ENCODE measurements at places on chromosomes 1 and 21.

GRCh38 chr1:194445244-194445643 lies 1258.8 kb upstream of the B3GALT2 start:
- no peak for DNase-seq

GRCh38 chr1:97365026-97365425 lies 555.8 kb downstream of the DPYD start:
- DNase-seq = no peak

- DNase-seq = peak; percentile 15
These were observed 131.1 kb downstream of the TMEM53 start for GRCh38 chr1:44543064-44543744.

DNA sequence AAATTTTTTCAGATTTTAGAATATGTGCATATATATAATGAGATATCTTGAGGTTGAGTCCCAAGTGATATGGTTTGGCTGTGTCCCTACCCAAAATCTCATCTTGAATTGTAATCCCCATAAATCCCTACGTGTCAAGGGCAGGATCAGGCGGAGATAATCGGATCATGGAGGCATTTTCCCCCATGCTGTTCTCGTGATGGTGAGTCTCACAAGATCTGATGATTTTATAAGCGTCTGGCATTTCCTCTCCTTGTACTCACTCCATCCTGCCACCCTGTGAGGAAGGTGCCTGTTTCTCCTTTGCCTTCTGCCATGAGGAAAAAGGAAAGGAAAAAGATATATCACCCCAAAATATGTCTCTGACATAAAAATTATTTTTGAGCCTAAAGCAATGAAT lies 64.6 kb downstream of the TOR3A start:
- DNase-seq = no peak

- no peak for DNase-seq
These were observed 3.7 kb downstream of the PFKL start for GRCh38 chr21:44303490-44303981.

DNA sequence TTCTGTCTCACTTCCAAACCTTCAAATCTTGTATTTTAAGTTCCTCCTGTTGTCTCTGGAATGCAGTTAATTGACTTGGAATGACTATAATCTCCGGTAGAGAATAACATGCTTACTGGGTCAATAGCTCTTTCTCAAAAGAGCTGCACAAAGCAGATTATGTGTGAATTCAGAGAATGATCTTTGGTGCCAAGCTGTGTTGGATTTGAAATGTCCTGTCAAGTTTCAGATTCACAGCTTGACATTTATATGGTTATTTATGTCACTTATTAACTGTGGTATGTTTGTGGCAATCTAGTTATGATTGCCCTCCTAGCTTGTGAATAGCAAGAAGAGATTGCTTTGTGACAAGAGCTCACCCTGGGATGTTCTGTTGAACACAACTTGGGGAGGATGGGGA lies 128.3 kb upstream of the KCNE2 start:
- DNase-seq = no peak

- peak; percentile 29 for DNase-seq
These were observed 32.5 kb downstream of the SLC22A15 start for GRCh38 chr1:116008656-116009390.

GRCh38 chr1:152034324-152034653 lies 2.5 kb downstream of the S100A11 start:
- no peak for DNase-seq

DNA sequence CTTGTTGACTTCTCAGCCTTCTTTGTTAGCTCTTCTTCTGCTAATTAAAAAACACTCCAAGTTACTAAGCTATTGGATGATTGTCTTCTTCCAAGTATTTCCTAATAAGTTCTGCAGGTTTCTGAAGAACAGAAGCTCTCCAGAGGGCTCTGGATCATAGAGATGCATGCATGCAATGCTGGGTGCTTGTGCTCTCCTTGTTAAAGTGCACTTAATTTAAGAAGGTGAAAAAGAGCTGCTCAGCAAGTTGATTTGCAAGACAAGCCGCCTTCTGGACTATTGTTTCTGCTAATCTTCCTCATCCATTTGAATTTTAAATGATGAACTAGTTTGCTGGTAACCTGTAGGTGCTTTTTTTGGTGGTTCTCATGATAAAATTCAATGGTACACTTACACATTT lies 16.1 kb downstream of the RRP15 start:
- DNase-seq = no peak

DNA sequence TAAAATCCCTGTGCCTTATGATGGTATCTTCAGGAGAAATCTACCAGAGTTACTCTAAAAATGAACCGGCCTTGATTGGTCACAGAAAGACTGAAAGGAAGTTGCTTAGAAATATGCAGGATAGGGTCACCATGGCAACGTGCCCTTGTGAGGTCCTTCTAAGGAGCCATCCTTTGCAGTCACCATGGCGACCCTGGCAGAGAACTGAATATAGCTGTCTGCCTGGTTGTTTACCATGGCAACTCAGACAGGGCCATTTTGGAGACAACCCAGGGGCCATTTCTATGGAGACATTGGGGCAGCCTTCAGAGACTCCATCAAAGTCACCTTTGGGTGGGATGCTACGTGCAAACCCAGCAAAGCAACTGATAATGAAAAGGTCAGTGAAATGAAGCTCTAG lies 43.0 kb downstream of the SNX7 start:
- peak; percentile 30 for DNase-seq

- DNase-seq = no peak
These were observed 210.3 kb downstream of the TPR start for GRCh38 chr1:186164773-186165172.

GRCh38 chr1:204673909-204674649 lies 11.5 kb downstream of the LRRN2 start:
- no peak for DNase-seq

- peak; percentile 65 for DNase-seq
These were observed 42.5 kb upstream of the TMEM125 start for GRCh38 chr1:43227143-43227764.

DNA sequence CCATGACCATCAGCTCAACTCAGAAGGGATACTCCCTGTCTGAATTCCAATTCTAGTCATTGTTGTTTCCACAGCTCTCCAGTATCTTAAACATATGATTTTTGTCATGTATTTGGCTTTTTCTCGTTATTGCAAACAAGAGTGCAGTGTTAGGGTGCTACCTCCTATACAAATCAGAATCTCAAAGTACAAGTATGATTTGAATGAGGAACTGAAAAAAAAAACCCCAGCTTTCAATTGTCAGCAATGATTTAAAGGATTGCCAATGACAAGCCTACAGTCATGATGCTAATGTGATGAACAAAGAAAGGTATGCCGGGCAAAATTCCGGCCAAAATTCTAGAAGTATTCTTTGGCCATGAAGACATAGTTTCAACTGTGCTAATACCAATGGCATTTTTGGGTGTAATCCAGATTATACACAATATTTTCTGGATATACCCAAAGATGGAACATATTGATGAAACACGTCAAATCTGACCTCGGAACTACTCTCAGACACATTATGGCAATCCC lies 14.9 kb downstream of the TMEM35B start:
- DNase-seq = no peak

- DNase-seq = peak; percentile 71
These were observed at the start of gene DNAJB4 for GRCh38 chr1:78004719-78005447. Gene DNAJB4, plus strand, starts transcription at chr1:78004939. Its CDS starts 172 bp downstream, at chr1:78005111.

DNA sequence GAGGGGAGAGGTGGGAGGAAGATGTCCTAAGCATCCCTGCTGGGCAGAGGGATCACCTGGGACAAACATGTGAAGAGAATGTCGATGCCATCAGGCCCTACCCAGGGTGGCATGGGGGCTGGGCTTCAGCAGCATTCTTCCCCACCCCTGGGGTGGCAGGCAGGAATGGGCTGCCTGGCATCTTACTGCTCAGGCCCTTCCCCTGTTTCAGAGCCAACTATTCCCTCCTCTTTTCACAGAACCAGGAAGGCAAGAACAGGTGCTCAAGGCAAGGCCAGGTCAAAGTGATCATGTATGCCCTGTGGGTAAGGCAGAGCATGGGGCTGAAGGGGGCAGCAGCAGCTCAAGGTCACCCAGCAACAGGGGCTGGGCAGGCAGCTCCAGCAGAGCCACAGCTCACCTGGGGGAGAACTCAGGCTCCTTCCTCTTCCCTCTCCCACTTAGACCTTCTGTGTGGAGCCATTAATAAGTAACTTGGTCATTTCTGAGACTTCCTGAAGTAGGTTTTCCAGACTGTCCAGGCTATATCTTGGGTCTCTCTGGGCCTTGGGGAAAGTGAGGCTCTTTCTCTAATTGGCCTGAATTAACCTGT lies 56.4 kb downstream of the ELK4 start:
- no peak for DNase-seq

DNA sequence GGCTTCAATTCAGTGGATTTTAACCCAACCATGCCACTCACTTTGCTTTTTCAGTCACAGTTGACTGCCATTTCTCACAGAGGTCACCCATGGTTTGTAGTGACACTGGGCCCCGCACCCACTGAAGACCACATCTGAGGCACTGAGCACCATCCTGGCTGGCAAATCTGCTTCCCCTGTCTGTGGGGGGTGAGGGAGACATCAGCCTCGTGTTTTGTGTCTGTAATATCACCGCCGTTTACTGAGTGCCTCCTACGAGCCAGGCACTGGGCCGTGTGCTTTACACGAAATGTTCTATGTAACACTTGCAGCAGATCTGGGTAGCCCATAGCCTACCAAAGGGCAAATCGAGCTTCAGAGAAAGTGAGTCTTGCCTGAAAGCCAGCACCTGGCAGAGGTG lies 161.8 kb downstream of the PGBD5 start:
- DNase-seq = no peak

- DNase-seq = no peak
These were observed 1.2 kb downstream of the MAST2 start for GRCh38 chr1:45804669-45804969.

- DNase-seq = no peak
These were observed 50.3 kb downstream of the GRIK3 start for GRCh38 chr1:36984026-36984425.

- no peak for DNase-seq
These were observed 102.7 kb downstream of the ZNF281 start for GRCh38 chr1:200306944-200307754.

DNA sequence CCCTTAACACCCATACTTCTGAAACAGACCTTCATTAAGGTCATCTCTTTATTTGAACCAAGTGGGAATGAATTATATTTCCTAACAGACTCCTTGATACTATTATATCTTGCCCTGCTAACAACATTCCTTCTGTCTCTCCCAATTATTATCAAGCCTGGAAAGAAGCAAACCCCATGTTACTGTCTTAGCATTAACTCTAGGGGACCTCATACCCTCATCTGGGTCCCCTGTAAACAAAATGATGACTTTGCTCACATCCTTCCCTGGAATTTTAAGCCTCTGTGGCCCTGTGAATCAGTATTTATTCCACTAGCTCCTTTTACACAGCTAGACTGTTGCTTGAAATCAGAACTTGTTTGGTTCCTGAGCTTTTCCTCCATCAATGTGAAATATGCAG lies 38.3 kb upstream of the BCL10 start:
- DNase-seq = no peak

GRCh38 chr1:202254454-202255252 lies 61.1 kb downstream of the LGR6 start:
- no peak for DNase-seq

GRCh38 chr1:204520834-204521709 lies 4.9 kb downstream of the MDM4 start:
- no peak for DNase-seq

DNA sequence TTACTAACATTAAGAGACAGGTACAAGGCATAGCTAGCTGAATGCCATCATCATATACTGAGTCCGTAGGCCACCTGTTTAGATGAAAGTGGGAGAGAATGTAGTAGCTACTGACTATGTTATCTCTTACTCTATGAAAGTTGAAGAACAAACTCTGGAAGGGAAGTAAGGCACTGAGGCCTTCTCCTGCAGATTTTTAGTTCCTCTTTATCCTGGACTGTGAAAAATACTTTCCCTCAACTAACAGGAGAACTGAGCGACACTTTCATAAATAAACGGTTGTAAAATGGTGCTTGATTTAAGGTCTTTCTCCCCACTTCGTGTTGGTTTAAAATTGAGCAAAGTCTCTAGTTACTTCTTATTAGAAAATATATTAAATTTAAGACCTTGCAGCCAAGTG lies 101.9 kb downstream of the FNBP1L start:
- no peak for DNase-seq

- DNase-seq = no peak
These were observed 575 bp downstream of the TRIM67 start for GRCh38 chr1:231162297-231162969.

GRCh38 chr1:38990386-38990737 lies 714 bp upstream of the AKIRIN1 start:
- DNase-seq = no peak

GRCh38 chr1:195909061-195909460 lies 699.2 kb downstream of the KCNT2 start:
- no peak for DNase-seq

GRCh38 chr1:223682502-223682901 lies 17.0 kb upstream of the CAPN8 start:
- DNase-seq = no peak

- no peak for DNase-seq
These were observed 372.8 kb downstream of the PTBP2 start for GRCh38 chr1:97094247-97094972.
